Psoas muscle (tissue), 8 donors: ENCODE measurements at places on chromosomes 7 and 10. TPM values are rescaled to one million over a fixed set of nuclear protein-coding genes. Genes with fewer than 3 reads are reported as not detected.

The LHPP gene
- 5.6 TPM for total RNA-seq

The FAM149B1 gene
- 8.9 TPM for total RNA-seq

The AMZ1 gene
- not detected for total RNA-seq

DNA sequence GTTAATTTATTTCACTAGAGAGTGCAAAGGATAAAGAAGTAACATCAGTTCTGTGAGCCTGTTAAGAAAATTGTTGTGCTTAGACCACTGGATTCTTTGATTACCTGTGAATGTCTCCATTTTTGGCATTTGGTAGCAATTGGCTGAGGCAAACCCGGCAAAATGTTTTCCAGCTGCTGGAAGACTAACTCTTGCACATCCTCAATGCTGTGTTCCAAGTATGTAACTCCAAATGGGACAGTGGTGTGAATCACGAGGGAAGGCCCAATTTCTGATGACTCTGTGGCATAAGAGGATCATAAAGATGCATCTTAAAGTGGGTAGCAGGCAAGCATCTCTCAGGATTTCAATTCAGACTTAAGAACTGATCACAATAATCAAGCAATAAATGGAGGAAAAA lies 268.8 kb downstream of the RNLS start:
- H3K4me3 ChIP-seq = no peak overlapping the region
- H3K4me1 ChIP-seq = no peaks in the 10 kb centered on the region
- H3K27me3 ChIP-seq = no peaks in the 10 kb centered on the region
- no peak for DNase-seq

DNA sequence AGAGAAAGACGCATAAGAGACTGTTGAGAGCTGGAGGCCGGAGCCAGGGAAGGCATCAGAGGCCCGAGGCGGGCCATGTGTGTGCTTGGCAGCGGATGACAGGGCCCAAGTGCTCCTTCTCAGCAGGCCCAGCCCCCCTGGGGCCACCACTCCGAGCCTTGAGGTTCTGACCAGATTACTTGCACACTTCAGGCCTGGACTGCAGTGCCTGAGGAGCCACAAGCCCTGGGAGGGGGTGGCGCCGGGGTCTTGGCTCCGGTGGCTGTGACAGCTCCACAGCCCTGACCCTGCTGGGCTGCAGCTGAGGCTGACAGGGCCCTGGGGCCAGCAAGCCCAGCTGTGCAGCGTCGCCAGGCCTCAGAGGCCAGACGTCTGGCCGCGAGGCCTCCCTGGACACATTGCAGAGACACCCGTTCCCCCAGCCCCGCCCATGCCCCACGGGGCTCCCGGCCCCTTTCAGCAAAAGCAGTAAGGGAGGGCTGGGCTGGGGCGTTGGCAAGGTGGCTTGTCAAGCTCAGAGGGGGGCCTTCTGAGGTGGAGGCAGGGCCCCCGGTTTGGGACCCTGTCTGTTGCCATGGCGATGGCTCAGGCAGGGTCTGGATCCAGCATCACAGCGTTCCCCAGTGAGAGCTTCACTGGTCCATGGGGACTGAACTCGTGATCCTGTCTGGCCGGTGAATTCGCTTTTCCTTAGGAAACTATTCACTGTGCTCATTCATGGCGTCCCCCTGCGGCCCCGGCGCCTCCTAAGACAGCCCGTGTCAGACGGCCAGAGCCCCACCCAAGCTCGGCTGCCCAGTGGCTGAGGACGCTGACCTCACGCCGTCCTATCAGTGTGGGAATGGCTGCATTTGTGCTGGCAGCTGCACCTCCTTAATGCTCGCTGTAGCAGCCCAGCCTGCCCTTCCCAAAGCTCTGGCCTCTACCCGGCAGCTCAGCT lies 5.7 kb downstream of the ELN start:
- H3K4me3 ChIP-seq = no peak overlapping the region
- H3K4me1 ChIP-seq = peaks cover 58% of the 10 kb centered on the region
- H3K36me3 ChIP-seq = no peaks in the 10 kb centered on the region
- H3K27me3 ChIP-seq = no peaks in the 10 kb centered on the region
- H3K27ac ChIP-seq = peak overlapping the region; percentile 72

DNA sequence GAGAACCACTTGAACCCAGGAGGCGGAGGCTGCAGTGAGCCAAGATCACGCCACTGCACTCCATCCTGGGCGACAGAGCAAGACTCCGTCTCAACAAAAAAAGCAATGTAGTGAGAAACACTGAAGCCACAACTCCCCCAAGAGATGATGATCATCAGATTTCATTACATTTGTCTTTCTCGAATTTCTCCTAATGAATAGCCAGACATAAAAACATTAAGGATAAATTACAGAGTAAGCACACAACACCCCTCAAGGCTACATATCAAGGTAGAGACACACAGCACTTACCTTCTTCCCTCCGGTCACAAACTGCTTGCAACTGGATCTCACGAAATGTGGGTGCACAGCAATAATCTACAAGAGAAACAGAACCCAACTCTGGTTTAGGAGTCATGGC lies 91.5 kb downstream of the VPS41 start:
- H3K4me1 ChIP-seq = no peaks in the 10 kb centered on the region
- no peaks in the 10 kb centered on the region for H3K27me3 ChIP-seq
- no peak overlapping the region for H3K4me3 ChIP-seq

GRCh38 chr7:106462365-106462859 lies 177.6 kb upstream of the NAMPT start:
- peaks cover 9% of the 10 kb centered on the region for H3K4me1 ChIP-seq
- no peaks in the 10 kb centered on the region for H3K36me3 ChIP-seq
- H3K27me3 ChIP-seq = no peaks in the 10 kb centered on the region
- H3K4me3 ChIP-seq = no peak overlapping the region
- no peak for DNase-seq
- H3K27ac ChIP-seq = no peak overlapping the region
